ENCODE measurements at places on chromosomes 2 and 18.

GRCh38 chr2:204282525-204282924, 262.8 kb upstream of the PARD3B start:
- no peak for DNase-seq

DNA sequence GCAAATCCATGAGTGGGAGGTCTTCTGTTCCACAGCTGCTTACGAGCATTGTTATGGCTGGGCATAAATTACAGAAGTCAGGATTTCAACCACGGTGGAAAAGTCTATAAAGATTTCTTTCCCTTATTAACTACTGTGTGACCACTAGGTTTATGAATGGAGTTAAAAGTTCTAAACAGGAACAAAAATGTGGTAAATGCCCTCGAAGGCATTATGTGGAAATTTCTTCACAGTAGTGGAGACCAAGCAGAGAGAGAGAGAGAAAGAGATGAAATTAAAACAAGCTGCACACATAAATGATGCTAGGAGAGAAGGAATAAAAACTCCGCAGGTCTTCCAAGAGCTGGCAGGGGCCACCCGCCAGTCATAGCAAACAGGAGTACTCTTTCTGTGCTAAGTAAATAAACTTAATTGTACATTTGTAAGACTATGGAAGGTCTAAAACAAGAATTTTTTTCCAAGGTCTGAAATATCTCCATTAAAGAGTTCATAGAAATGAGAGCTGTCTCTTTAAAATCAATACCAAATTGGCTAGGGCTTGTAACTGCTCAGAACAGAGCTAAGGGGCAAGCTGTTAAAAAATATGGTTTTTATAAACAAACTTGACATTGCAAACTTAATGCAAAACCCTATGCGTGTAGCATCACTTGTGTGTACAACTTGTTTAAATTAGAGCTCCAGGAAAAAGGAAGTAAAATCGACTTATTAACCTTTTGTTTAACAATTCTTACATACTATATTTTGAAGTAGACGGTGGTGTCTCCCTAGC, 438.2 kb downstream of the MEIS1 start:
- no peak for DNase-seq

DNA sequence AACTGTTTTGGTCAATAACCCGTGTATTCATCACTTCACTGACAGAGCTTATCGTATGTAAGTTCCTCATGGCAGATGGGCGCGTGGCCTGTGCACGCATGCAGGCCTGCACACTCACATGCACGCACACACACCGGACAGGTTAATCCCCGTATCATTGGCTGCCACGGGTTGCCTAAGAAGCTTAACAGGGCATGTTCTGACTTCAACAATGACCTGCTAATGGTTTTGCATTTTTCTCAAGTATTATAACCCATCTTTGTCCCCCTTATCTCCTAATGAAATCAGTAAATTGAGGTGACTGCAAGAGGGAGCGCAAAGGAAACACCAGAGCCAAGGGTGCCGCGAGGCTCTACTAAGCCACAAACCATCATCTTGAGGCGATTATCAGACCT, 399.0 kb upstream of the ID2 start:
- no peak for DNase-seq

GRCh38 chr2:186457908-186458307, 28.2 kb upstream of the ZC3H15 start:
- no peak for DNase-seq

DNA sequence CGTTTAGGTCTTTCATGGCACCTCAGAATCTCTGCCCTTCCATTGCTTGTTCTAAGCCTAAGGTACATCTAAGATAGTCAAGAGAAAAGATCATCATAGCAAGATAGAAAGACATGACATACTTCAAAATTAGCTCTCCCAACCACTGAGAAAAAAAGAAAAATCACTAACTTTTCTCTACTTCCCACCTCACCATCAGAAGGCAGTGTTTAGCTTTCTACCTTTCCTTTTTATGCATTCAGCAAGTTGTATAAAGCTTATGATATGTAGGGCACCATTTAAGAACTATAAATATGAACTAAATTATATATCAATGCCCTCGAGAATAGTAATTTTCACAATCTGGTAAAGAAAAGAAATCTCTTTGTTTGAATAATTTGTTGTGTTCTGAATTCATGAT, 331.8 kb upstream of the VWC2L start:
- DNase-seq, result no peak

- no peak for DNase-seq
Observed at GRCh38 chr18:42706618-42707017, 408.9 kb downstream of the RIT2 start.

GRCh38 chr18:76579301-76579695, 84.3 kb upstream of the ZNF516 start:
- DNase-seq, result no peak

GRCh38 chr2:190379249-190379964, 28.7 kb upstream of the MFSD6 start:
- DNase-seq, result peak; percentile 34

- DNase-seq, result no peak
Observed at GRCh38 chr2:72682061-72682460, 143.8 kb downstream of the EXOC6B start.
